ENCODE measurements at places on chromosomes 7 and 10.
A peak's percentile ranks its signal among the peaks of the same experiment; 100 is the strongest.

GRCh38 chr7:149334219-149334618, 72.2 kb downstream of the ZNF783 start:
- DNase-seq: no peak

- DNase-seq: no peak
These were observed 149.4 kb upstream of the NPS start for GRCh38 chr10:127399668-127400067.

GRCh38 chr10:21754410-21755011, 220.5 kb downstream of the MLLT10 start:
- DNase-seq: no peak

DNA sequence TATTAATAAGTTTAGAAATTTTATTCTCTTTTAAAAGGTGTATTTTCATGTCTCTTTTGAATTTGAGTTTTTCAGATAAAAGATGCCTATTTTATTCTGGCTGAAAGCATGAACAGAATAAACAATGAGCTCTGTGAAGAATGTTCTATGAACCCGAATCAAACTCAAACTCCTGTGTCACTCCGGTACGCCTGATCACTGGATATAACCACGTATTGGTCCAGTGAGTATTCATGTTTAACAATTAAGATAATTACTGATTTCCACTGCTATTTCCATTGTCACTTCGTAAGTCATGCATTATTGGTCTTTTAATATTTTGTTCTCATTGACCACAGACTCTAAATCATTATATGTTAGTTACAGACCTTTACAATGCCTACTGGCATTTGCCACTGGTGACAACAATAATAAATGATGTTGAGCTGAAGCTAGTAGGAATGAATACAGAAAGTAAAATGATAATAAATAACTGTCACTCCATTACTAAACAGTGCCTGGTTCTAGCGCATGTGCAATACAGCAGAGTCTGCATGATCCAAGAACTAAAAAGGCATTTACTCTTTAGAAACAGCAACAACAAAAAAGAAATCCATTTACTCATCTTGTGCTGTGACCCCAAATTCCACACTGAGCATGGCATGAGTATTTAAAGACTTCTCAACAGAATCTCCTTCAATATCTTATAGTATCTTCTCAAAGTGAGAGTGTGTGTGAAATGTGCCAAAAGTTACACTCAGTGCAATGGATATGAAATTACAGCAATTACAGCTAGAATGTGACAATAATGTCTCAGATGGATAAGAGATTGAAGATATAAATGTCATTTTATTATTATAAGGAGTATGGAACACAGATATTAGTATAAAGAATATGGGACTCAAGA, 827.0 kb upstream of the LRRTM3 start:
- no peak for DNase-seq

DNA sequence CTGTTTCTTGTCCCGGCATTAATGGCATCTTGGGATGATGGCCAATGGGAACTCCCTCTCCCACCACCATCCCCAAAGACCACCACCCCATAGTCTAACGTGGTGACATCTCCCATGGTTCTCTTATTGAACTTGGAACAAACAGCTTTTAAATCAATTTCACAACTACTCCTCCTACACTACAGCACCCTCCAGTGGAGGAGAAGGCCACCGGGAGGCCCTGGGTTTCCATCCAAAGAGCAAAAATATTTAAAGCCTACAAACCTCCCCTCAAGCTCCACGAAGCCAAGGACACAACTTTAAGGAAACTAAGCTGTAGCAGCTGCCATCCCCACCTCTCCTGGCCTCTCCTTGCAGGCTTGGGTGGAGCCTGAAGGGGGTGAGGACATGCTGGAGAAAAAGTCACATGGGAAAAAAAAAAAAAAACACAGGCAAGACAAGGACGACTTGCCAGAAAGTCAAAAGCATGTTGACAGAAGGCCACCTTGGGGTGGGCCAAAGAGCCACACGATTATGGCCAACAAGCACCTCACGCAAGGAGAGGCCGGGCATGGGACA, 94.0 kb upstream of the LANCL2 start:
- DNase-seq: no peak

DNA sequence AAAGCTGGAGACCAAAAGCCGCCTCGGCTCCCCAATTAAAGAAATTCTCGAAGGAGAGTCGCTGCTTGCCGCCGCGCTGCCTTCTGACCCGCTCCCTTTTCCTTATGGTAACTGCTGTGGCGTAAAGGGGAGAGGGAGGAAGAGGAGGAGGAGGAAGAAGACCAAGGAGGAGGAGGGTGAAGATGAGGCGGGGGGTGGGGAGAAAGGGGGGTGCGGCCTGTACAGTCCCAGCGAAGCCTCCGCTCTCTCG, 388 bp downstream of the CNOT4 start:
- no peak for DNase-seq

- DNase-seq: no peak
These were observed 27.8 kb downstream of the DDC start for GRCh38 chr7:50537417-50537816.

- no peak for DNase-seq
These were observed 1.8 kb downstream of the MMRN2 start for GRCh38 chr10:86955501-86956194.

DNA sequence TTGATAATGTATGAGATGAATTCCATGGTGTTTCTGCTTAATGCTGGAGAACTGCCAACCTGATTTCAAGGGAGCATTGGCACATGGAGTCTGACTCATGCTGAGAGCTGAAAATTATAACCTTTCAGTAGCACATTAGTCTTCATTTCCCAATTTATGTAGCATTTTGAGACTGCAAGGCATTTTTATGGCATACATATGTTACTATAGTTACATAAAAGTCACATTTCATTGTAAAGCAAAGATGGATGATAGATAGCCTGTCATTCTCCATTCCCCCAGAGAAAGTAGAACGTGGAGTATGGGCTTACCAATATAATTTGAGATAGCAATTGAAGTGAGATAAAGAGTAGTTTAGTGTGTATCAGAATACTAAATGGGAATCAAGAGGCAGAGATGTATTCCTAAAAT, 103.1 kb downstream of the SLC16A9 start:
- DNase-seq: no peak

DNA sequence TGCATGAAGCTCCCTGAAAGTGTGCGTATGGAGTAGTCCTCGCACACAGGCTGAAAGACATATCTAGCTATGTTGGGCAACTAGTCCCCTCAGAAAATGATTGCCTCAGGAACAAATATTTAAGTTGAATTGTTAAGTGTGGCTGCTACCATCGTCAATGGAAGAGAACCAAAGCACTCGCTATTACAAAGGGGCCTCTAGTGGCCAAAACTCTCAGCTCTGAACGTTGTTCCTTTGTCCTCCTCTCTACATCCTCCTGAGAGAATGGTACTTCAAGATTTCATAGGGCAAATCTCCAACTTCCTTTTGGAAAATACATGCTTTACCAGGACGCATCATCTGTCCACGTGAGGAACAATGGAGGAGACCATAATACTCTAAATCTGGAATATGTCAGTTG, 209.9 kb downstream of the NRG3 start:
- no peak for DNase-seq

GRCh38 chr10:114694062-114694461, 36.0 kb upstream of the ABLIM1 start:
- no peak for DNase-seq

- DNase-seq: no peak
These were observed 9.3 kb upstream of the CLEC5A start for GRCh38 chr7:141956084-141956483.

DNA sequence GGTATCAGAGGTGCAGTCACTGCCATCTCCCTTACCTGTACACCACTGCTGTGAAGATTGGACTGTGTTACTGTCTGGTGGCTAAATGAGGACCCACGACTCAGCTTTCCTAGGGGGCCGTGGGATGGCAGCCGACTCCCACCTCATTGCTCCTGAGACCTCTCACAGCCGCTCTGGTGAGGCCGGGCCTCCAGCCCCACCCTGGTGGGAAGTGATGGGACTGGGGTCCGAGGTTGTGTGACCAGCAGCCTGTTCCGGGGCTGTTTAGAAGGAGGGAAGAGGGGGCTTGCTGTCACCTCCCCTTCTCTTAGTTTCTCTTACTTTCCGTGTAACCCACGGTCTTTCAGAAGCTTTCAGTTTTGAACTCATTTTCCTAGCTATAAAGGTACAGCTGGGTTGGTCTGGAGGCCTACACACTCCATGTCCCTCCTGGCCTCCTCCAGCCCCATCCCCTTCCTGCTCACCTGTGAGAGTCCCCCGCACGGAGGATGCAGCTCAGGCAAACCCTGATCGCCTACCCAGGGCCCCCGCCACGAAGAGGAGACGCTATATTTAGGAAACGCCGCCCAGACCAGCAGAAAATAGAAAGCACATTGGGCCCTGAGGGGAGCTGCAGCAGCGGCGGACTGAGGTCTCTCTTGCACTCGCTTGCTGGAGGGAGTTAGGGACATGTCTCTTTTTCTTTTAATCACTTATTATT, 4.6 kb downstream of the EMX2 start:
- DNase-seq: no peak

- no peak for DNase-seq
These were observed 205.9 kb downstream of the MBL2 start for GRCh38 chr10:52566471-52567246.

GRCh38 chr7:5472432-5473315, 49.0 kb upstream of the TNRC18 start:
- no peak for DNase-seq

GRCh38 chr10:131700032-131700431, 200.8 kb upstream of the PPP2R2D start:
- DNase-seq: no peak

- no peak for DNase-seq
These were observed 236.4 kb upstream of the CCDC6 start for GRCh38 chr10:60142736-60143135.

DNA sequence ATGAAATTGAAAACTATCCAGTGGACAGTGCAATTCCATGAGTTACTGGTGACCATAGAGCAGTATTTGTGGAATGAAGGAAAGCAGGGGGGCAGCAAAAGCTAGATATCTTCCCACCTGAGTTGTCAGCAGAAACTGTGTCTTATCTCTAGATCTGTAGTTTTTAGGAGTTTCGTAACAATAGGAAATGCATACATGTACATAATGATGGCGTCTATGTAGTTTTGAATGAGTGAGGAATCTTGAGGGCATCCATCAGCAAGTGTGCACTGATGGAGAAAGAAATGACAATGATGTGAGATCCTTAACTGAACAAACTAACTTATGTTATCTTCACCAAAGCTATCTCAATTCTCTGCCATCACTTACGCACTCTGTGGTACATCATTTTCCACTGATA, 114.5 kb downstream of the LRRC4 start:
- no peak for DNase-seq

GRCh38 chr7:81209059-81209458, 290.2 kb upstream of the SEMA3C start:
- DNase-seq: no peak

DNA sequence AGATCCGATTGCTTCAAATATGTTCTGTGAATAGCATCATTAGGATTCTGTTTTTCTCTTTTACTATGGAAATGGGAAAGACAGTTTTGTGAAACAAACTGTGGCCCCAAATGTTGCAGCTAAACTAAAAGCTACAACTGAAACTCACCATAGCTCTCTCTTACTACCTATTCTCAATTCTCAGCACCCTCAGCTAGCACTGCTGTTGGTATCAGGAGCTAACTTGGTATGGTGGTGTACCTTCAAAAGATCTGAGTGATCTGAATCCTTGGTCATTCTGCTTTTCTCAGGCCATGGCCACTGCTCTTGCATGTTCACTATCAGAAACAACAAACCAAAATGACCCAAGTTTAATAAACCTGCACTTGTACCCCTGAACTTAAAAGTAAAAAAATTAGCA, 1208.0 kb downstream of the SORCS1 start:
- DNase-seq: no peak

- no peak for DNase-seq
These were observed 61.0 kb upstream of the MKRN1 start for GRCh38 chr7:140540136-140540777.

DNA sequence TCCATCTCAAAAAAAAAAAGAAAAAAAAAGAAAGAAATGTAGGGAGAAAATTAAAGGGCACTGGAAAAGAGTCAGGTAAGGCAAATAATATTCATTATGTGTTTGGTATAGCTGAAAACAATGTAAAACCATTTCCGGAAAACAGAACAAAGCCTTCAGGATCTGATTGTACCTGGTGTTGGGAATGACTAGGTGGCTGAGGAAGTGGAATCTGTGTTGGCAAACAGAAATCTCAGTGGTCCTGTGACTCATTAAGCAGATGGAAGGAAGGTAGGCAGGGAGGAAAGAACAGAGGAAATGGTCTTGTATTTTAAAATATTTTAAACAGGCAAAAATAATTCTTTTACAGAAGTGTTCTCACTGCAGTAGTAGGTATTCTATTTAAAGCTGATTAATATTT, 55.7 kb upstream of the GATA3 start:
- DNase-seq: no peak

DNA sequence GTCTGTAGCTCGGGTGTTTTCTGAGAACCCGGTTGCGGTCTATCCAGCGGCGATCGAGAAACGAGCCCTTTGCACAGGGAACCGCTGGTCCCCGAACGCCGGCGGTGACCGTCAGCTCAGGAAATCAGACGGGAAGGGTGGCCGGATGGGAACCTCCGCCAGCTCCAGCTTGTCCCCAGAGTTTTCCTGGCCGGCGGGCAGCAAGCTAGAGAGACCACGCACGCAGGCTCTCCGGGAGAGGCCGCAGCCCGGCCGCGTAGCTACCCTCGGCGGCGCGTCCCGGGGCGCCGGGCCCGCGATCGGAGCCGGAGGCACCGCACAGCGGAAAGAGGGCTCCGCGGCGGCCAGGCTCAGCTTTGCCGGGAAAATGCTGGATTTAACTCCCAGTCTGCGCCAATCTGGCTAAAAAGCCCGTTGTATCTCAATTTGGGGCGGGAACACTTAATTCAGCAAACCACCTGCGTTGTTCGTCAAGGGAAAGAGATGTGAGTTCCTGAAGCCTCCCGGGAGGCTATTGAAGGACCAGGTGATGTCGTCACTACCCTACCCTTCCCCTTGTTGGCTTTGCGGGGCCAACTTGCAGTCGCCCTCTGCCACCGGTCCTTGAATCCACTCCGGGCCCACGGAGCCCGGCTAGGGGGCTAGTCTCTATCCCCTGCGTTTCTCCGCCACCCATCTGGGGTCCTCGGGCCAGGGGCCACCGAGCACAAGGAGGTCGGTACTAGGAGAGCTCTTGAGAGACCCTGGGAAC, 859 bp upstream of the CH25H start:
- peak; percentile 34 for DNase-seq

GRCh38 chr10:117350909-117351308, 24.3 kb downstream of the PDZD8 start:
- no peak for DNase-seq

GRCh38 chr10:61642676-61643075, 20.1 kb upstream of the CABCOCO1 start:
- no peak for DNase-seq

DNA sequence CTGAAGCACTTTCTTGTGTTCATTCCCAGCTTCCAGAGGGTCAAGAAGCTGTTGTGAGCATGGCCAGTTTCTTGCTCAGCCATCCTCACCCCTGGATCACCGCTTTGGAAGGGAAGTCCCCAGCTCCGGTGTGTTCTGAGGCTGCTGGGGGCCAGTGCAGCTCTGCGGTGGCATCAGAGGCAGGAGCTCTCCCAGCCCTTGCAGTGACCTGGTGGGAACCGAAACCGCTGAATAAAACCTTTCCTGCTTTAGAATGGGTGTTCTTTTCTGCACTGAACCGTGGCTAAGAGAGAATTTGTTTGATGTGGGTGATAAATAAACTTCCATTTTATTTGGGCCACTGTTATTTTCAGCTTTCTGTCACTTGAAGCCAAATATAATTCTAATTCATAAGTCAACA, 450.9 kb upstream of the VSTM2A start:
- no peak for DNase-seq

- DNase-seq: no peak
These were observed 729.2 kb downstream of the LRMDA start for GRCh38 chr10:76160446-76161300.
